Renal cortex interstitium (tissue), 15 donors: ENCODE measurements at places on chromosomes 12 and 14. TPM values are rescaled to one million over a fixed set of nuclear protein-coding genes. Genes with fewer than 3 reads are reported as not detected.
A peak's percentile ranks its signal among the peaks of the same experiment; 100 is the strongest.

The RPGRIP1 gene
- polyA plus RNA-seq, result 0.36 TPM

The TTC9 gene
- 3.9 TPM for polyA plus RNA-seq

GRCh38 chr14:93262446-93262845, 55.4 kb downstream of the UBR7 start:
- DNase-seq, result no peak

DNA sequence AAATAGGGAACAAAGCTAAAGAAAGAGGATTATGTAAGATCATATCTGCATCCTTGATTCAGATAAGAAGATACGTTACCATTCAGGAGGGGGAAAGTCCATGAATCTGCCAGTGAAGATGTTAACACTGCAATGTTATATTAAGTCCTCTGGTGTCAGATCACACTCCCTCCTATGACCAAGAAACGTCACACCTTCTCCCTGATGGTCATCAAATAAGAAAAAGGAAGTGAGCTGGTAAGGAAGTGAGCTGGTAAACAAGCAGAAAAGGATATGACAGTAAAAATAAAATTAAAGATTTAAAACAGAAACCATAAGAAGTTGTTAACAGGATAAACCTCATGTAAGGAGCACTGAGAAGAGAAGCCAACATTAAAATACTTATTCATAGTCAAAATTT, 340.2 kb downstream of the SEC23A start:
- no peak for DNase-seq

GRCh38 chr12:102472496-102472895, 7.9 kb downstream of the IGF1 start:
- DNase-seq, result no peak

- DNase-seq, result no peak
Measured at GRCh38 chr12:27672051-27672450, 24.2 kb upstream of the REP15 start.

GRCh38 chr14:93368996-93369712, 22.2 kb downstream of the COX8C start:
- peak; percentile 36 for DNase-seq

GRCh38 chr14:89085231-89085731, 260.8 kb downstream of the TTC8 start:
- no peak for DNase-seq

DNA sequence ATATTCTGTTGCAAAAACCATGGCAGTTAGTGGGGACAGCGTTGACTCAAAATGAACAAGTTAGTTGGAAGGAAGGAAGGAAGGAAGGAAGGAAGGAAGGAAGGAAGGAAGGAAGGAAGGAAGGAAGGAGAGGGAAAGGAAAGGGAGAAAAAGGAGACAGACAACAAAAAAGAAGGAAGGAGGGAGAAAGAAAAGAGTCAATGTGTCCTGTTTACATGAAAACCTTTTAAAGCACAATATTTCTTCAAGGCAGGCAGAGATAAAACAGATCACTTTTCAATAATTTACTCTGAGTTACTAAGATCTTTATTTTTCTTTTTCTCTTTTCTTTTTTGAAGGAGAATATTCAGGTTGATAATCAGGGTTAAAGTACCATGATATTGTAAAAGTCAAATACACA, 99.4 kb downstream of the CCER1 start:
- no peak for DNase-seq

GRCh38 chr12:93571365-93571924, 1.0 kb upstream of the SOCS2 start:
- no peak for DNase-seq

DNA sequence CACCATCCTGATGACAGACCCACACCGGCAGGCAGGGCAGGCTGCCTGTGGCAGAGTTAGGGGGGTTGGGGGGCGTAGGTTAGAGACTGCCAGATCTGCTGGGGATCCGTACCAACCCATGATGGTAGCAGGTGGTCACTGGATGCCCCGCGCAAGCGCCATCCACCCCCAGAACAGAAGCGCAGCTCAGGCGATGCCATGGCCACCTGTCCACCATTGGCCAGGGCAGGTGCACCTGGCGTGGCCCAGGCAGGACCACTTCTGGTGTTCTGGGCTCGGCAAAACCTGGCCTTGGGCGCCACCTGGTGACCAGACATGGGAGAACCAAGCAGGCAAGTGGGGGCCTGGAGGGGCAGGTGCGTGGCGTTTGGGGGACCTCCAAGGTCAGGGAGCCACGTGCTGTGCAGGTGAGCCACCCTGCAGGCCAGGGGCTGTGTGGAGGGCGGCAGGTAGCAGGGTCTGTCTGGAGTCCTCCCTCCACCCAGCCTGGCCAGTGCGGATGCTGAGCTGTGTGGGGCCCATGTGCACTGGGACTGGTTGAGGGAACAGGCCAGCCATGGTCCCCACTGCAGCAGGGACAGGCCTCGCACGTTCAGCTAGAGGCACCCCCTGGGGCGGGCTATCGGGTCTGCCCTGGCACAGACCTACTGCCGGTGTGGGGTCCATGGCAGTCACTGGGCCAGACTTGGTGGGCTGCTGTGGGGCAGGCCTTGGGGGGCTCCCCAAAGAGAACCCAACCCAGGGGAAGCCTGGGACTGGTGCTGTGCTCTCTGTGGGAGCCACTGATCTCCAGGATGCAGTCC, 15.6 kb downstream of the BAG5 start:
- no peak for DNase-seq

DNA sequence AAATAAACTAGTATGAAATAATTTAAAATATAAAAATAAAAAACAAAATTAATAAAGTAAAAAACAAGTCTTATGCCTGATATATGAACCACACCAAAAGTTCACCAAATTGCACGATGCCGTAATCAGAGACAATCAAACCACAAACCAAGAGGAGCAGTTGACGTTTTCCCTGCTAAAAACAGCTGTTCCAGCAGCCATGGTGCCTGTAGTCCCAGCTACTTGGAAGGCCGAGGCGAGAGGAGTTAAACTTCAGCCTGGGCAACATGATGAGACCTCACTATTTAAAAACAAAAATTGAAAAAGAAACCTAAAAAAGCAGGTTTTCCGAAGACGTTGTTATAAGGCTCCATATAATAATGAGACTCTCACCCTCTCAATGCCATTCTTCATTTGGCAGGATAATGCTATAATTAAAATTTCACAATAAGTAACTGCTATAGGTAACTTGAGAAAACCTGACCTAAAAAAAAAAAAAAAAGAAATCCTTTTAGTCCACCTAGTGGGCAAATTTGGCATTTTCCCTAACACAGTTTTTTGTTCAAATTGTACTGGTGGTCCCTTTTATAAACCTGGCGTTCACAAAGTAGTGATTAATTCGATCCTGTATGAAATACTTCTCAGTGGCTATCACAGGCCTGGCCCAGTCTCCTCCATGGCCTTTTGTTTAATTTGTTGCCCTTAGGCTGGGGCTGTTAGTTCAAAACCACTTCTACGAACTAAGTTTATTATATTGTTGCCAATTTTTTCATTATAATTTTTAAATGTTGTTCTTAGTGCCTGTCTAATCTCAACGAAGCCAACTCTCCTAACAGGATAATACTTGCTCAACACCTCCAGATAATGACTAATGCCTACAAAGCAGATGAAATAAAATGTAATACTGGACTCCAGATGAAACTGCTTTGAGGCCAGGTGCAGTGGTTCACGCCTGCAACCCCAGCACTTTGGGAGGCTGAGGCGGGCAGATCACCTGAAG, 62.1 kb downstream of the TNFAIP2 start:
- no peak for DNase-seq
